T-helper 1 cell (primary cell): ENCODE measurements at places on chromosomes 1 and 21.

- no peak for DNase-seq
These were observed 2.4 kb upstream of the TAF1A start for GRCh38 chr1:222592171-222592570.

GRCh38 chr1:159581422-159581821 is 6.2 kb upstream of the APCS start:
- no peak for DNase-seq

- no peak for DNase-seq
These were observed 26.9 kb downstream of the NENF start for GRCh38 chr1:212459656-212460055.

GRCh38 chr1:90717665-90718410 is 736 bp upstream of the BARHL2 start:
- DNase-seq = no peak
